ENCODE measurements at places on chromosomes 4 and X.

- DNase-seq, result no peak
Measured at GRCh38 chr4:56757261-56757746, 64.2 kb downstream of the SPINK2 start.

- no peak for DNase-seq
Measured at GRCh38 chr4:148055844-148056243, 324.0 kb downstream of the ARHGAP10 start.

GRCh38 chrX:31301941-31302340, 230.1 kb upstream of the FTHL17 start:
- DNase-seq, result no peak

DNA sequence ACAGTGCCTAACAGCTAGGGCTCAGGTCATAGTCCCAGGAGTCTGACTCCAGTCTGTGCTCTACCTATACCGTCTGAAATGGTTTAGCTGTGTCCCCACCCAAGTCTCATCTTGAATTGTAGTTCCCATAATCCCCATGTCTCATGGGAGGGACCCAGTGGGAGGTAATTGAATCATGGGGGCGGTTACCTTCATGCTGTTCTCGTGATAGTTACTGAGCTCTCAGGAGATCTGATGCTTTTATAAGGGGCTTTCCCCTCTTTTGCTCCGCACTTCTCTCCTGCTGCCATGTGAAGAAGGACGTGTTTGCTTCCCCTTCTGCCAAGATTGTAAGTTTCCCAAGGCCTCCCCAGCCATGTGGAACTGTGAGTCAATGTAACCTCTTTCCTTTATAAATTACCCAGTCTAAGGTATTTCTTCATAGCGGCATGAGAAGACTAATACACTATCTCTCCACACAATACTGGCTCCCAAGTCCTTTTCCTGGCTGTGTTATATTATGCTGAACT, 110.8 kb downstream of the AFAP1 start:
- no peak for DNase-seq

GRCh38 chr4:24922416-24922815, 9.6 kb upstream of the CCDC149 start:
- no peak for DNase-seq

- no peak for DNase-seq
Measured at GRCh38 chrX:77595848-77596247, 148.7 kb downstream of the FGF16 start.

- DNase-seq, result no peak
Measured at GRCh38 chrX:39519030-39519488, 578.7 kb downstream of the BCOR start.

DNA sequence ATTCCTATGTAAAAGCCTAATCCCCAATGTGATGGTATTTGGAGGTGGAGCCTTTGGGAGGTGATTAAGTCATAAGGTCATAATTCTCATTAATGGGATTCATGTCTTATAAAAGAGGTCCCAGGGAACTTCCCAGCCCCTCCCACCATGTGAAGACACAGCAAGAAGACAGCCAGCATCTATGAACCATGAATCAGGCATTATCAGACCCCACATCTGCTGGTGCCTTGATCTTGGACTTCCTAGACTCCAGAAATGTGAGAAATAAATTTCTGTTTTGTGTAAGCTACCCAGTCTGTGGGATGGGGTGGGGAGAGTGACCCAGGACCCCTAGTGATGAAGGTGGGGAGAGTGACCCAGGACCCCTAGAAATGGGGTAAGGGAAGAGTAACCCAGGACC, 6.1 kb upstream of the DAPP1 start:
- DNase-seq, result no peak

DNA sequence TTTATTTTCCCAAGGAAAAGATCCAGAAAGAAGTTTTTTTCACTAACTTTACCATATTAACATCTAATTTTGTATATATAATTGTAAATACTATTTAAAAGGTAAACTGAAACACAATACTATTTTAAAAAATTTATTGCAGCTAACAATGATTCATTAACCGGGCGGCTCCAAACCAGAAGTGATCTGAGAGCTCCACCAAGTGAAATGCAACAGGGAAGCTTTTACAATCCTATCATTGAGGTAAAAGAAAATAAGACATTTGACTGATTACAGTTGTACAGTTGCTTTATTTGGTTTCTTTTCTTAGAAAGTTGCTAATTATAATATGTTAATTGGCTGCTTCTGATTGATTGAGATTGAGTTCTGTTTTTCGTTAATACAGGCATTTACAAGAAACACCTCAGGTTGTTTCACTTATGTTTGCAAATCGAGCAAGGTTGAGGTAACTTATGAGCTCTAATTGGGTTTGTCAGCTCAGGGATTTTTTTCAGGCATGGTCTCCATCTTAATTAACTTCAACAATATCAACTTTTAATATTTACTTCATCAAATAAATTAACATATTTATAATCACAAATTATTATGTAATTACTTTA, 220.2 kb upstream of the UGT8 start:
- DNase-seq, result no peak

DNA sequence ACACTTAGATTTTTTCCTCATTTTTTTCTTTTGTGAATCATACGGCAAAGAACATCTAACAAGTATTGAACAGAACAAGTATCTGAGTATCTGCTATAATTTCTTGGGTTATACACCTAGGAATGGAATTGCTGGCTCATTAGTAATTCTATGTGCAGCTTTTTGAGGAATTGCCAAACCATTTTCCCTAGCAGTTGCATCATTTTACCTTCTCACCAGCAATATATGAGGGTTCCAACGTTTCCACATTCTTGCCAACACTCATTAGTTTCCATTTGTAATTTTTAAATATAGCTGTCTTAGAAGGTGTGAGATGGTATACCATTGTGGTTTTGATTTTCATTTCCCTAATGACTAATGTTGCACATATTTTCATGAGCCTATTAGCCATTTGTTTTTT, 41.1 kb upstream of the DCAF8L1 start:
- no peak for DNase-seq

DNA sequence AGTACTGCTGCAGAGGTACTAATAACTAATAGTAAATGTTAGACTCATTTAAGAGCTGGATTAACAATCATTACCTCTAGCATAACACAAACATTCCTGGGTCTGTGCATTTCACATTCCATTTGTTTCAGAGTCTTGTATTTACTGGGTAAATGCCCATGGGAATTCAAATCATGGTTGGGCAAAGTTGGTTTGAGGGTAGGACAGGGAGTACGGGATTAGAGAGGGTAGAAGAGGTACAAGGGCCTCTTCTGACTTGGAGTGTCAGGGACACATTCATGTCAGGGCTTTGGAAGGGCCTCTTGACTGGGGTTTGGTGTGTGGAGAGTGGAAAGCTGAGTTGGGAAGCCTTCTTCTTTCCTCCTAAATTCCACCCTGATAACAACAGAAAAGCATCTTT, 65.9 kb downstream of the WWC2 start:
- no peak for DNase-seq

GRCh38 chr4:8537041-8537461, 43.1 kb upstream of the GPR78 start:
- no peak for DNase-seq

GRCh38 chr4:80918004-80918403, 112.5 kb upstream of the BMP3 start:
- DNase-seq, result no peak

GRCh38 chrX:32825009-32825408, 386.3 kb downstream of the DMD start:
- no peak for DNase-seq

DNA sequence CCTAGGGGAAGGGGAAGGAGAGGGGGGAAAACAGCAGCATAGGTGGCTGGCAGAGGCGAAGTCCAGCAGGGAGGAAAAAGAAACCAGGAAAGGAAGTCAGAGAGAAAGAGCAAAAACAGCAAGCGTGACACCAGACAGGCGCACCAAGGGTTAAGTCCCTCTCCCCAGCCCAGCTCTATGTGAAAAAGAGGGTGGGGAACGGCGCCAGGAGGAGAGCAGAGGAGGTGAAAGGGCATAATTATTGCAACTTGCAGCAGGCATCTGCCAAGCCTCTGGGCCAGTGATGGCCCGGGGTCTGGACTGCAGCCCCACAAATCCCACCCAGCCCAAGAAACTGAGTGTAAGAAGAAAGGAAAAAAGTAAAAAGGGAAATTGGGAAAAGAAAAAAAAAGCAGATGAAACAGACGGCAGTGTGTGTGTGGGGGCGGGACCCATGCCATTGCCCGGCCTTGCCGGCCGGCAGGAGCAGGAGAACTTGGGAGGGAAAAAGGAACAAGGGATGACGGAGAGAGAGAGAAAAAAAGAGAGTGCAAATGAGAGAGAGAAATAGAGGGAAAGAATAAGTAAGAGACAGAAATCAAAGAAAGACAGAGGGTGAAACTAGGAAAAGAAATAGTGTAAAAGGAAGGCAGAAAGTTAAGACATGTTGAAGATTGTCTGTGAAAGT, 14.1 kb upstream of the RHOXF2 start:
- DNase-seq, result no peak

DNA sequence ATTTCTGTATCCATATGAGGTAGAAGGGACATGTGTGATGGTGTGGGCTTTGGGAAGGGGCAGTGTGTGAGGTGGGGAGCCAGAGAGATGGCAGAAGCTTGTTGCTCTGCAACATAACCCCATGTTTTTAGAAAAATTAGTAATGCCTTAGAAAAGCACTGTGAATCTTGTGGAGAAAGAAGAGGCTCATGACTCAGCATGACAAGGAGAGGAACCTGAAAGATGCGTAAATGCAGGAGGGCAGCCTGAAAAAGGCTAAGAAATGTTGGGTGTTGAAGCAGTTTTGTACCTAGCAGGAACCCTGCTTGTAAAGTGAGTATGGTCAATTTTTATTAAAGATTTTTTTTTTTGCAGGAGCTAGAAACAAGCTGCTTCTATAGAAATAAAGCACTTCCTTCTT, 59.8 kb downstream of the ARSJ start:
- no peak for DNase-seq

- no peak for DNase-seq
Measured at GRCh38 chr4:38233727-38234480, 273.7 kb downstream of the PTTG2 start.

- DNase-seq, result no peak
Measured at GRCh38 chrX:34638116-34638515, 19.0 kb downstream of the TMEM47 start.

DNA sequence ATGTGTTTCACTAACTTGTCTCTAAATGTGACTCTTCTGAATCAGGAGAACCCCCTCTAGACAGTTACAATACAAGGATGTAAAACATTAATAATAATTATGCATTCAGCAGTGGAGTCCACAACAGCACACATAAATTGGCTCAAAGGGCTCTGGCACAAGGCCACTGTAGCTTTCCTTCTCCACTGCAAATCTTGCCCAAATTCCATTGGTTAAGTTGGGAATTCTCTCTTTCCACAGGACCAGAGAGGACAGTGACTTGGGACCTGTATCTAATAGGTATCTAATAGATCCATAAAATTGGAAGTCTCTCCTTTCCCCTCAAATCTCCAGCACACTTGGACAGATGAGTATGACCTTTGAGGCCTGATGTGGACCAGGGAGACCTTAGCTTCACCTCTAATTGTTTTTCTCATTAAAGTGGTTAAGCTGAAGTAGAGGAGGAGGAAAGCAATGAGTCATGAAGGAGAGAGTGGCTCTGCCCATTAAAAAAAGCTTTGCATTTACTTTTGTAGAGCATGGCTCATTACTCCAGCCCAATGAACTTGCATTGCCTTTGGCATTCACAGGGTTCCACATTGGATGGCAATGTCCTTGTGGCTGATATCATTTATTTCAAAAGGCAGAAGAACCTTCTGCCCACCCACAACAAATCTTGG, 72.3 kb upstream of the SH3RF1 start:
- no peak for DNase-seq

- DNase-seq, result no peak
Measured at GRCh38 chr4:8906991-8907595, 35.5 kb upstream of the HMX1 start.

DNA sequence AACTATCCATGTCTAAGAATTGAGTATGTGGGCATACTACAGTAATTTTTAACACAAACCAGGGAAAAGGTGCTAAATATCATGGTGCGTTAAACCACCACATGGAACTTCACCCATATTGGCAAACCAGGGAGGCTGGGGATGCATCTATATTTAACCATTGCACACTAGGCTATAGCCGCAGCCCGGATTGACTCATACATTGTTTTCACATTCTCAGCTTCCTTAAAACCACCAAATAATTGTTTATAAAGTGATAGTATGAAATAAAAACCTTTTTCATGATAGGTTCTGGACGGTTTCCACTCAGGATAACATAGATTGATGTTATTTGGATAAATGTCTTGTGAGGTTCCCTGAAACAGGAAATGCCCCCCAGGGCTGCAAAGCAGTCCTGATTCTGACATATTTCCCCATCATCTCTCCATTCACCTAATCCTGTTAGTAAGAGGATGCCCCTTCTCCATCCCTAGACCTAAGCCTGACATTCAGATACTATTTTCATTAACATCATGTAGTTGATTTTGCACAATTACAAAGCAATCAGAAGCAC, 7.9 kb downstream of the COL25A1 start:
- no peak for DNase-seq

- DNase-seq, result no peak
Measured at GRCh38 chr4:123876671-123877101, 480.1 kb downstream of the SPRY1 start.

All from stimulated activated CD8-positive, alpha-beta memory T cell treated with anti-CD3 and anti-CD28 coated beads, Interleukin-15, amount 100 ng/mL, for 48 hours (primary cell).